ENCODE measurements at places on chromosomes 5 and 9.

- no peak for DNase-seq
Observed at GRCh38 chr9:134375430-134376385, 49.5 kb downstream of the RXRA start.

- DNase-seq = no peak
Observed at GRCh38 chr5:148816782-148817181, 9.6 kb upstream of the ADRB2 start.

- DNase-seq = no peak
Observed at GRCh38 chr5:37721447-37721871, 118.4 kb downstream of the GDNF start.

GRCh38 chr5:89698028-89698427 lies 711.5 kb downstream of the CETN3 start:
- no peak for DNase-seq

- no peak for DNase-seq
Observed at GRCh38 chr9:112705768-112706427, 12.0 kb downstream of the INIP start.

DNA sequence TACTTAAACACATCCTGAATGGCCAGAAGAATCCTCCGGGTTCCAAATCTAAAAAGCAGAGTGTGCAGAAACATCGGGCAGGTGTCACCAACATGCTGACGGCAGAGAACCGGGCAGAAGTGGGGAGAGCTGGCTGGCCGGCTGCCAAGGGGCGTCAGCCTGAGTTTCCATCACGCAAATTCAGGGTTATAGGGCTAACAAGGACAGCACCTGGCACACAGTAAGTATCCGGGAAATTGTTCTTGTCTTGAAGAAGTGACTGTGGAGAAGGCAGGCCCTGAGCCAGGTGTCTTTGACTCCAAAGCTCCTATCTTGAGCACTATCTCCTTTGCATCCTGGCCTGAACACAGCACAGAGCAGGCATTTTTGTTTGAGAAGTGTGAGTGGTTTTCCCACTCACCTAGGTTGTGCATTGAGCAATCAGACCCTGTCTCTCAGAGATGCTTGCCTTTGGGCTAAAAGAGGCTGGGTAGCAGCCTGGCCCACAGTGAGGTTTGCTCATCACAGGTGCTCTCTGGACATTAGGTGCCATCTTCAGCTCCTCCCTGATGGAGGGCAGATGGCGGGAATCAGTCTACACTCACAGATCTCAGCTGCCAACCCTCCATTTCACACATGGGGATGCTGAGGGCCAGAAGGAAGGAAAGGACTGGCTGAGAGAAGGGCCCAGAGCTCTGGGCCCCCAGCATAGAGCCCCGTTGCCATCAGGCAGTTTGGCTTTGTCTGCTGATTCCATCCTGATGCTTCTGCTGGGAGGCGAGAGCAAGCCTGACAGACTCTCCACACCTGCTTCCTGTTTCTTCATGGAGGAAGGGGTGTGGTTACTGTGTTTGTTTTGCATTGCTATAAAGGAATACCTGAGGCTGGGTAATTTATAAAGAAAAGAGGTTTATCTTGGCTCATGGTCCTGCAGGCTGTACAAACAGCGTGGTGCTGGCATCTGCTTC lies 52.8 kb downstream of the WHRN start:
- DNase-seq = peak; percentile 53

DNA sequence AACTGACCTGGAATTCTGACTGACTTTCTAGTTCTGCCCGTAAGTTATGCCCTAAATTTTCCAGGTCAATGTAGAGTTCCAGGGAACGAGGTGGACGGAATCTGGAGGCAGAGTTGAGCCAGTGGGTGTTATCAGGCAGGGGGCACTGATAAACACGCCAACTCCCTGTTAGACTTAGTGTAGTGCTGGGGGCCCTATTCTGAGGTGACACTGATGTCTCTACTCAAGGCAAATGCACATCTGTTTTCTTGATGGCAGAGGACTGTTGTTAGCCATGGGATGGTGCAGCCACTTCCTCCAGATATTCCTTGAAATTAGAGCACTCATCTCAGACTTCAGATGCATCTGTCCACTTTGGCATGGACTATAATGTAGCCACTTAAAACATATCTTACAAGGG lies 83.5 kb downstream of the C9orf152 start:
- DNase-seq = no peak

DNA sequence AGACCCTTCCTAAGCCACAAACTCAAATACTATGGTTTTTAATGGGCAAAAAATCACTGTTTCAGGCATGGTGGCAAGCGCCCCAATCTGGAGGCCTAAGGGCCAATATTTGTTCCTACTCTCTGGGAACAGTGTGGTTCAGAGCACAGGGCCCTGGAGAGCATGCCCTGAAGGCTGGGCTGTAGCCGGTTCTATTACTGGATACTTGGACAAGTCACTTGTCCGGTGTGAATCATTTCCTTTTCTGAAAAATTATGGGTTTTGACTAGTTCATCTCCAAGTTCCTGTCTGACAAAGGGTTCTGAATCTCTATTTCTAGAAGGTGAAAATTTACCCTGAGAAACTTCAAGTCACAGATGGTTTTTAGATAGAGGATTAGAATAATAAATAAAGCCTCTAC lies 75.0 kb downstream of the OTULIN start:
- DNase-seq = no peak

- DNase-seq = no peak
Observed at GRCh38 chr5:172832383-172833315, 1.4 kb upstream of the ERGIC1 start.

- DNase-seq = no peak
Observed at GRCh38 chr9:99253772-99254431, 31.8 kb downstream of the SEC61B start.

DNA sequence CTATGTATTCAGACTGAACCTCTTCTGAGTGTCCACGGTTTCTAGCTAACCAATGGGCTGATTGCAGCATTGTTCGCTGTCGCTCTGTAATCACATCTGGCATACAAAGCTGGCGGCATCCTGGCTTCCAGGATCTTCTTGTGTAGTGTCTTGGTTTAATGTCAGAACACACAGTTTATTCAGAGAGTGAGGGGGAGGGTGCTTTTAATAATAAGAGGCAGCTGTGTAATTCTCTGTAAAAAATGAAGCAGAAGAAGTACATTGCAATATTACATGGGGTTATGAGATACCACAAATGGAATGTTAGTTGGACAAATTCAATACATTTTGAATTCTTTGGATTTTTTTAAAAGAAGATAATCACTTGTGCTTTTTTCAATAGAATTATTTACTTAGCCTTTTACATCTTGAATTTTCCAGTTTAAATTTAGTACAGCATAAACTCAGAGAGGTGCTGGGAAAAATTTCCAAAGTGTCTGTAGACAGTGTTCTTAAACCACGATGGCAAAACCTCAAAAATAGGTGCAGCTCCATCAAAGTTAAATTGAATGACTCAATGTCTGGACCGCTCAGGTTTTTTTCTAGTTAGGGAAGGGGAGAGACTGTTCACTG lies 206.0 kb downstream of the PCSK1 start:
- DNase-seq = no peak

- peak; percentile 22 for DNase-seq
Observed at GRCh38 chr9:93205045-93205768, 21.3 kb downstream of the WNK2 start.
